Karpas-422 (cell line): ENCODE measurements at places on chromosomes 6 and 20. TPM values are rescaled to one million over a fixed set of nuclear protein-coding genes. Genes with fewer than 3 reads are reported as not detected.

GRCh38 chr6:161349886-161350285, 76.0 kb upstream of the AGPAT4 start:
- no peak overlapping the region for H3K4me3 ChIP-seq
- DNase-seq, result no peak
- no peaks in the 10 kb centered on the region for H3K27me3 ChIP-seq
- H3K27ac ChIP-seq, result no peak overlapping the region
- H3K4me1 ChIP-seq, result no peaks in the 10 kb centered on the region

- H3K27me3 ChIP-seq, result no peaks in the 10 kb centered on the region
- no peak overlapping the region for H3K27ac ChIP-seq
- no peaks in the 10 kb centered on the region for H3K36me3 ChIP-seq
- no peak overlapping the region for H3K4me3 ChIP-seq
Measured at GRCh38 chr6:124989136-124989983, 27.1 kb downstream of the RNF217 start.

DNA sequence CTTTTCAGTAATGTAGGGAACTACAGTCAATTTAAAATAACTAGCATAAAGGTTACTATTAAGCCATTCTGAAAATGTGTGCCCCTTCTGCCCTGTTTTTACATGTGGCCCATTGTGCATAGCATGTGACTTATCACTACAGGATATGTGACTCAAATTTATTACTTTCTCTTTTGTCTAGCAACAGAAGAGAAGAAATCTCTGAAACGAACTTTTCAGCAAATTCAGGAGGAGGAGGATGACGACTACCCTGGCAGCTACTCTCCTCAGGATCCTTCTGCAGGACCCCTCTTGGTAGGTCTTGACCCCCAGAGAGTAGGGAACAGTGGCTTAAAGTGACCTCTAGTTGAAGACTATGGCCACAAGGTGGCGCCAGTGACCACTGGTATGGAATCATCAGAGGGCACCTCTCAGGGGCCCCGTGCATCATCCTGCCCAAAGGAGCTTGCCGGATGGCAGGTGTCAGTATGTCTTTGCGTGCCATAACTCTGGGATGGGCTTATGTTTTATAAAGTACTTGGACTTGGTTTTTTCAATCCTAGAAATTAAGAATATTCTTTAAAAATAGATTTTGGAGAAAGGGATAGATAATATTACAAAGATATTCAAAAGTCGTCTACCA, 23.9 kb downstream of the RPRD1B start:
- H3K27ac ChIP-seq, result no peak overlapping the region
- H3K36me3 ChIP-seq, result peaks cover 53% of the 10 kb centered on the region
- no peaks in the 10 kb centered on the region for H3K27me3 ChIP-seq
- no peak overlapping the region for H3K4me3 ChIP-seq
- peaks cover 32% of the 10 kb centered on the region for H3K4me1 ChIP-seq

DNA sequence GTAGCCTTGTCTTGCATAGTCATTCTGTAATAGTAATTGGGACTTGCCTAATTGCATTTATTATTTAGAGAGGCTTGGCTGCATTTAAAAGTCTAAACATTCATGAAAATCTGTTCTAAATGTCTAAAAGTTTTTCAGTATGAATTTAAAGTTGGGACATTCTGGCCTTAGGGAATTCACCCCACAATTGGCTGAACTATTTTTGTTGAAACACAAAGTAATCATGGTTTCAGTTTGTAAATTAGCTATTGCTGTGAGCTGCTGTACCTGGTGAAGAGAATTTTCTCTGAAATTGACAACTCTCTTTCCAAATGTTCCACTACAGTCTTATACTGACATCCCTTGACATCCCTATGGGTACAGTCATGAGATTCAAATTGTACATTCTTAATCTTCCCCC, 253.0 kb downstream of the FARS2 start:
- H3K4me1 ChIP-seq, result no peaks in the 10 kb centered on the region
- no peak overlapping the region for H3K4me3 ChIP-seq
- no peaks in the 10 kb centered on the region for H3K27me3 ChIP-seq
- DNase-seq, result no peak
- H3K27ac ChIP-seq, result no peak overlapping the region

DNA sequence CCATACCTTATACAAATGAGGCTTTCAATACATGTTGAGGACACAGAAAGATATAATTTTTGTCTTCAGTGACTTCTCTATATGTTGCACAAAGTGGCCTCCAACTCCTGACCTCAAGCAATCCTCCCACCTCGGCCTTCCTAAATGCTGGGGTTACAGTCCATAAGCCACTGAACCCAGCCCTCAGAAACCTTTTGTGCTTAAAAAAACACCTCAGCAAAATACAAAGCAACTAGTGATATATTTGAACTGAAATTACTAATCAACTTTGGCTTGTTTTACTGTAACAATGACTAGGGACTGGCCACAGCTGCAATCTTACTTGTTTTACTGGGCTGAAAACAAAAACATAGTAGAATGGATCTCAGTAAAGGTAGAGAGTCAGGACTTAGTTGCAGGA, 3.2 kb upstream of the ZNF184 start:
- H3K36me3 ChIP-seq, result 0 out of 2 replicates have a peak, but pooled peaks cover 3% of the 10 kb centered on the region
- no peaks in the 10 kb centered on the region for H3K27me3 ChIP-seq
- DNase-seq, result no peak
- peaks cover 32% of the 10 kb centered on the region for H3K4me1 ChIP-seq
- no peak overlapping the region for H3K4me3 ChIP-seq
- no peak overlapping the region for H3K27ac ChIP-seq

Gene ABCC10
- total RNA-seq, result 33.5 and 44.4 TPM in 2 replicates
